ENCODE measurements at places on chromosomes 6 and 20.

DNA sequence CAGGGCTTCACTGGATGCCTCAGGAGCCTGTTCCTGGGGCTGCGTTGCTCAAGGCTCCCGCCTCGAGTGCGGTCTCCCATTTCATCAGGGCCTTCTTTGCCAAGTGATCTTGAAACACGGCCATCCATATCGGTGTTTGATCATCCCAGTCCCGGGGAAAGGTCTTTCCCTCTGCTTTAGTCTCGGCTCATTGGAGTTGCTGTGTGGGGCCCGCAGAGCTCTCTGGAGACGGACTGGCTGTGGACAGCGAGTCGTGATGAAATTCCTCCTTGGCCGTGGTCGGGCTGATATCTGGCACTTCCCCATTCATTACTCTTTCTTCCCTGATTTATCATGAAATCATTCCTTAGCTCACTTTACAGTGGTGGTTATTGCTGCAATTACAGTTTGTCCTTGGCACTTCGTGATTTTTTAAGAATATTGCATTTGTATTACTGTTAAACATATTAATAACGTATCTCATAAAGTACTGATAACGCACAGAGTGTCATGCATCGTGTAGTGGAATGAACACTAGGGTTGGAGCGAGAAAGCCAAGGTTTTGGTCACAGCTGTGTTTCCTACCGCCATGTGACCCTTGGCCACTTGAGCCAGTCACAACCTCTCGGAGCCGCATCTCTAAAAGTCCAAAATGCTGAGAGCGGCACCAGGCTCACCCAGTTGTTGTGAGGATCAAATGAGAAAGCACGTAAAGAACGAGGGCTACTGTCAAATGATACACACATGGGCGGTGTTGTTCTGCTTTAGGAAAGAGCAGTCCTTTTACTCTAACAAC, 71.8 kb downstream of the MTHFD1L start:
- DNase-seq, result no peak

DNA sequence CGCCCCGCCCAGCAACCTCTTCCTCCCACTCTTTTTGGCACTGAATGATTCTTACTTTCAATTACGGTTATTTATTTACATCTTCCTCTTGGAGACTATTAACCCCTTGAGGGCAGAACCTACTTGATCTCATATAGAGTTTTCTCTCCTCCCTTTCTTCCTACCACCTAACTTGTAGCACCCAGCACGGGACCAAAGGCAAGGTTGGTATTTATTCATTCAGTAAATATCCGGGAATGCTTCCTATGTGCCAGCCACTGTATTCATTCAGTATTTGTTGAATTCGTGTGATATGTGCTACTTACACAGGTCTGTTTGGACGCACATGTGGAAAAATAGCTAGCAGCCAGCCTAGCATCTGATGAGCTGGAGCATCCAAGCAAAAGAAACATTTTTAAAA, 1.3 kb upstream of the CNKSR3 start:
- DNase-seq, result no peak

GRCh38 chr6:62280099-62280498, 5.9 kb downstream of the KHDRBS2 start:
- no peak for DNase-seq

GRCh38 chr20:53625311-53626129, 31.9 kb upstream of the ZNF217 start:
- no peak for DNase-seq

DNA sequence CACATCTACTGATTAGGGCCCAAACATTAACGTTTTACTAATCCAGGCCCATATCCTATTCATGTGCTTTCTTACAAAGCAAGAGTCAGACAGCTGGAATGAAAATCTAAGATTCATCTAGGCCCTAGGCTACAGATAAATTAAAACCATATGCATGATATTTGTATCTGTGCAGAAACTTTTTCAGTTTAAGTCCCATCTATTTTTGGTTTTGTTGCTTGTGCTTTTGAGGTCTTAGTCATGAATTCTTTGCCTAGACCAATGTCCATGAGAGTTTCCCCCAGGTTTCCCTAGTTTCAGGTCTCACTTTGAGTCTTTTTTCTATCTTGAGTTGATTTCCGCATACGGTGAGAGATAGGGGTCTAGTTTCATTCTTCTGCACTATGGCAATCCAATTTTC, 20.2 kb downstream of the ADNP start:
- no peak for DNase-seq

GRCh38 chr6:43644940-43645612, at the start of gene RSPH9:
RSPH9 (plus strand) TSS chr6:43645036; CDS start chr6:43645099, 63 bp downstream.
- no peak for DNase-seq

DNA sequence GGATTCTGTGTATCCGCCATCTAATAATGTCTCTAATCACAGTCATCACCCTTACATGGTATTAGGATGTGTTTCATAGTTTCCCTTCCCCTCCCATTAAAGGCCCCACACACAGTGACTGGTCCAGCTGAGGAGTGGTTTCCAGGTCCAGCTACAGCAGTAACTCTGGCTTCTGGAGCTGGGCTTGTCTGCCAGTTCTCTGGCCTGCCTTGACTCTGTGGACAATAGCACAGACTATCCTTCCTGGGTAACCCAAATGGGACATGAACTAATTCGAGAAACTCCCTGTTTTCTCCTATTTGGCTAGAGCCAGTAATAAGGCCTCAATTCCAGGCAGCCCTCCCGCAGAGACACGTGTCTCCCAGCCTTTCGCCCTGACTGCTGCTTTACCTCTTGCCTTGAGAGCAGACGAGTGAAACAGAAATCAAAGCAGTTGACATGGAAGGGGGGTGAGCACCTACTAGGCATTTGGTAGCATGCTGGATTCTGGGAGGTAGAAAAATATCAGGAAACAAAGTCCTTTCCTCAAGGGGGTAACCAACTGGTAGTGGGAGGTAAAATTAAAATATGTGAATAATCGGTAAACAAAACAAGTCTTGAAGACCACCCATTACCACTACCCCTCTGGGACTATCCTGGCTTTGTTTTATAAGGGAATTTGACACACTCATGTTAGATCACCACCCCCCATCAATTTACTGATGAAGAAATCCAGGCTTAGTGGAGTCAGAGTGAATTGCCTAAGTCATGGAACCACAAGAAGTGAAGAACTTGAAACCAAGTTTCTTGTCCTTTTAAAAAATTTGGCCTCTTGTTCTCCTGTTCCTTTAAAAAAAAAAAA, 1.2 kb downstream of the TRAF3IP2 start:
- DNase-seq, result no peak

DNA sequence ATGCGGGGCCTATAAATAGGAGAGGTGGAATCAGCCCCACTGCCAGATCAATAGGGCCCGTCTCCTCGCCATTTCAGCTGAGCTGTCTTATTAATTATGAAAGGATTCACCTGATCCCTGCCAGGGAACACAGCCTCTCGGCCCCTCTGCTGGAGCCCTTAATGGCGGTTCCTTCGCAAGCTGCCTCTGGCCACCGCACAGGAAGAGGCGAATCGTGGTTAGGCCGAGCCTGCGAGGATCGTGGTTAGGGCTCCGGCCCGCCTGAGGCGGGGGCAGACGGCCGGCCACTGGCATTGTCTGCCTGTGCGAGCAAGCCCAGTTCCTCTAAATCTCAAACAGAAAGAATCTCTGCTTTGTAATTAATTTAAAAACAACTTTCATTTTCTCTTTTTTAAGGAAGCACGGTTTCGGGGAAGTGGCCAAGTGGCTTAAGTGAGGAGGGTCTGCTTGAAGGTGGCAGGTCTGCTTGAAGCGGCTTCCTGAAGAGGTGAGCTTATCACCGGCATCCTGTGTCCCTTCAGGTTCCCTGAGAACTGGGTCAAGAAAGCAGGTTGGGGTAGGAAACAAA, 9.2 kb downstream of the NRN1 start:
- DNase-seq, result no peak

DNA sequence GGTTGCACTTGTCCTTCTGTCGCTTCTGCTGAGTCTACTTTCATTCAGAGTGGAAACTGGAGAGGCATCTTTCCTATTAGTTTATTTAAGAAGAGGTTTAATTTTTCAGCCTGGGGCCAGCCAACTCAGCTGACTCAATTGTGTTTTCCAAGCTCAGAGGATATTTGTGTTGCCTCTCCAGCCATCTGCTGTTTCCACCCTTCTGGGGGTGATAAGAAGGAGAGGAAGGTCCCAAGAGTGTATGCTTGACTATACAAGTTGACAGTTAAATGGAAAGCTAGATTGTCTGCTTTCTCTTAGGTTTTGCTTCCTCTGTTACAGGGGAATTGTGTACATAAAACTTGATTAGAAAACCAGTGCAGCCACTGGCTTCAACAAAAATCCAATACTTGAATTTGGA, 3.0 kb downstream of the PSMF1 start:
- DNase-seq, result no peak

DNA sequence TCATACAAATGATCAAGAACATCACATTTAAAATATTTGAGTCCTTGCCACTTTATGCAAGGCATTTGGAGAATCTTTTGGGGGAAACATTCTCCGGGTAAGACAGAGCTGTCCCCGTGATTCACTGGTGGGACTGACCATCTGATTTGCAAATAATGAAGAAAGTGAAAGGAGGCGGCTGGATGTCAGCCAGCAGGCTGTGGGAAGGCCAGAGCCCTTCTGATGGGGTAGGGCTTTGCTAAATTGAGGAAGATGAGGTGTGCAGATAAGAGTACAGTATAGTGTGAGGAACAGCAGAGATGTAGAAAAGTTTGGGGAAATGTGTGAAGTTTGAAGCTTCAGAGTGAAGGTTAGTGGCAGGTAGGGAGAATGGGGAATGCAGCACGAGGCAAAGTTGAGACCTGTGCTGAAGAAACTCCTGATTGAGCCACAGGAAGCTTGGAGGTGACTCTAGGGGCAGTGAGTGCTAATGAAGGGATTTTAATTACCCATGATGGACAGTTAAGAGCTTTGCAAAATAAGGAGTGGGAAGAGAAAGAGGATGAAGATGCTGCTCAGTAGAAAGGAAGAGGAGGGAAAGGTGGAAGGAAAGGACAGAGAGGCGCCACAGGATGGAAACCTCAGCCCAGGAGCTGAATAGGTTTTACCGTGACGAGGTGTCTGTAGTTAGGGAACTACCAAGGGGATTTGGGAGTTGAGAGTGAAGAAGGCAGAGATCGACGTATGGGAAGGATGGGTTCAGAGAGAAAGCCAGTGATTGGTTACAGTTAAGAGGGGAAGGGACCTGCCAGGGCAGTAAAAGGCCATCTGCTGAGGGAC, 68.7 kb downstream of the SNX9 start:
- no peak for DNase-seq

GRCh38 chr6:137874204-137875057, 7.4 kb downstream of the TNFAIP3 start:
- DNase-seq, result peak; percentile 37

DNA sequence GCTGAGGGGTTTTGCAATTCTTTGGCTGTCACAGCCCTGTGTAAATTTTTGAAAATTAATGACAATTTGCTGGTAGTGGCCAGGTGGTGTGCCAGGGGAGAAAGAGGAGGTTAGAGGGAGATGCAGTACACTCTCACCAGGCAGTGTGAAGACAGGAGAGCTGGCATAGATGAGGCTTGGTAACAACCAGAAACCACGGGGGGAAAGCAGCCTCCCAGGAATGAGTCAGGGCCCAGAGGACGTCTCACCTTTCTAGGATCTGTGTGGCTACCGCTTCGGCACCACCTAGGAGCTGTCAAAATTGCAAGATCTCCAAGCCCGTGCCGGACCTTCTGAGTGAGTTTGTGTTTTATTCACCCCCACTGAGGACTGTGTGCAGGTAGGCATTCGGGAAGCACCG, 171.4 kb downstream of the PACRG start:
- no peak for DNase-seq

DNA sequence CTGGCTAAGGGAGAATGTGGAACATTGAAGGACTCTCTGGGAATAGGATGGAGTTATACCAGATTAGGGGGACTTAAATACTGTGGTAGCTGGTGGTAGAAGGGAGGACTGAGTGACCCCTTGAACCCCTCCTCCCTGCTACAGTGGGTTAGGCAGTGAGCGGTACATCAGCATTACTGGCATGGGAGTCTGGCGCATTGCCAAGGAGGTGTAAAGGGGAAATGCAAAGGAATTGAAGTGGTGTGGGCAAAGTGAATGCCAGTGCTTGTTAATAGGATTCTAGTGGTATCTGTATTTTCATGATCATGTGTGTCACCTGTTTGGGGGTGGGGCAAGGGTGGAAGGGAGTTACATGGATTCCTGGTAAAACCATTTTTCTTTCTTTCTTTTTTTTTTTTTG, 60.1 kb downstream of the GFRA4 start:
- no peak for DNase-seq

- peak; percentile 45 for DNase-seq
Measured at GRCh38 chr6:95280686-95281273, 296.6 kb upstream of the MANEA start.

GRCh38 chr6:107599043-107599442, 109.1 kb downstream of the SOBP start:
- DNase-seq, result no peak

- no peak for DNase-seq
Measured at GRCh38 chr20:2515203-2515602, 6.5 kb upstream of the ZNF343 start.

DNA sequence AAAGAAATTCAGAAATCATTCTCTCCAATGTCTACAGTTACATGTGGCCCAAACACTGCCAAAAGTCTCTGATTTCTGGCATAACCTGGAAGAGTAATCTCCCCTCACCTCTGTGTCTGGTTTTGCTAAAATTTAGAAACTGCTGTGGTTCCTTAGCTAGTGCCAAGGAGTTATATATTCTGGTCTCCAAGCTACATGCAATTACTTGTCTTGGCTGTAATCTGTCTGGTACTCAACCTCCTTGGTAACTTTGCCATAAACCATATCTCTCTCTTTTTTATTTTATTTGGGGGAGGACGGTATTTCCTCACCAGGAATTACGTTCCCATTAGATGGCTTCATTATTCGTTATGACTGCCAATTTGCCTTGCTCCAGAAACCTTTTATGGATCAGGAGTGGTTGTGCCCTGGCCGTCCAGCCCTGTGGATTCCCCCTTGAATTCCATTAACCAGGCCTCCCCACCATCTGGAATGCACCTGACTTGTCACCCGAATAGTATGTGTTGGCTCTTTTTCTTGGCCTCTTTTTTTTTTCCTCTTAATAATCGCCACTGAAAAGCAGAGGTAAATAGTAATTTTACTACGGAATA, 400.0 kb downstream of the CD83 start:
- DNase-seq, result peak; percentile 61

DNA sequence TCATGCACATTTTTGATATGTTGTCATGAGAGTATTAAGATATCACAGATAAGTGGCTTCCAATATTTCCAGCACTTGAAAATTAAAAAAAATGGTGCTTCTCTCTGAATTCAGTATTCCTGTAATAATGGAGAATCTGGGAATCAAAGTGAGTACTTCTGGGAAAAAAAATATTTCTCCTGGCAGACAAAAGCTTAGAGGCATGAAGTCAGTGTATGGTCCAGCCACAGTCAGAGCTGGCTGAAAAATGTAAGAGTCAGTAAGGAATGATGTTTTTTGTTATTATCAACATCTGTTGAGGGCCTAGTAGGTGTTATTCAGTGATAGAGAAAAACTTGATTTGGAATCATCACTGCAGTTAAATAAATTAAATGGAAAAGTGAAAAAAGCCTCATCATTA, 3.2 kb upstream of the RFPL4B start:
- DNase-seq, result no peak
